ENCODE measurements at places on chromosomes 2 and 18.
A peak's percentile ranks its signal among the peaks of the same experiment; 100 is the strongest.

DNA sequence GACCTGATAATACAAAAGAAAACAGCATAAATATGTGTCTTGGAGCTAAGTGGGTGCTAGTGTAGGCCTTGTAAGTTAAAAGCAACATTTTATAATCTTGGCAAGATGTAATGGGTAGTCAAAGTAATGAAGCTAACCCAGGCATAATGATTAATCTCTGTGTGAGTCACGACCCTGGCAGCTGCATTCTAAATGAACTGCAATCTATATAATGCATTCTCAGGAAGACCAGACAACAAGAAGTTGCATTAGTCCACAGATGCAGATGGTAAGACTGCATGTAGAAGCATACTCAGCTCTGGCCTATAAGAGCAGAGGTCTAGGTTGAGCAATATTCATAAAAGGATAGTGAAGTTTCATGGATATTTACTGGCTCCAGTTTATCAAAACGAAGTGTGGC is 85.6 kb upstream of the ETAA1 start:
- DNase-seq: no peak

- DNase-seq: no peak
These were observed 92.3 kb downstream of the CCDC93 start for GRCh38 chr2:117921520-117921919.

DNA sequence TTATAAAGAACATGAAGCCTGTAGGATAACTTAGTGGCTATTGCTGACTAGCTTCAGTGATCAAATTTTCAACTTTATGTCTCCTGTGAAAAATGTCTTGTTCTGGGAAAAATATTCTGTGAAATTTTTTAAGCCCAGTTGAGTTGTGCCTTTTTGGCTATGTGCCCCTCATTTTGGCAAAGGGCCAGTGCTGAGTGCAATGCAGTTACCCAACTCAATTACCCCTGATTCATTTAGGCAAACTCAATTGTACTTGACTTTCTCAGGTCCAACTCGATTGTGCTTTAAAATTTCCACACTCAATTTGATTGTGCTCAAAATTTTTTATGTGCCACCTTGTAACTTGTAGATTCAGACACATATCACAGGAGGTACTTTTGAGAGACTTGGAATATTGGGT is 548.8 kb upstream of the NRP2 start:
- no peak for DNase-seq

DNA sequence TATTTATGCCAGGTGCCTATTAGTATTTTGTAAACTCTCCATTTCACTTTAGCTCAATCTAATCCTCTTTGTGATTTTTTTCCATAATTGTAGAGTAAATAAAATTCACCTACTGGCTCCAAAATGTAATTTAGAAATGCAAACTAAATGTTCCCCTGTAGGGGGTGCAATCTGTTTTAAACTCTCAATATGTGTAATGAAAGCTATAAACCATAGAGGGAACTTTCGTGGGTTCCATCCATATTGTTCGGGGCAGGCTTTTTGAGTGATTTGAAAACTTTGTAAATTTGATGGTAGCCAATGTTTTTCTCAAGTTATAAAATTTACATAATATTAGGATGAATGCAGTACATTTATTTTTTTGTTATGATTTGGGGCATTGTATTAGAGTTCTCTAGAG is 49.4 kb downstream of the TSPYL6 start:
- DNase-seq: no peak

DNA sequence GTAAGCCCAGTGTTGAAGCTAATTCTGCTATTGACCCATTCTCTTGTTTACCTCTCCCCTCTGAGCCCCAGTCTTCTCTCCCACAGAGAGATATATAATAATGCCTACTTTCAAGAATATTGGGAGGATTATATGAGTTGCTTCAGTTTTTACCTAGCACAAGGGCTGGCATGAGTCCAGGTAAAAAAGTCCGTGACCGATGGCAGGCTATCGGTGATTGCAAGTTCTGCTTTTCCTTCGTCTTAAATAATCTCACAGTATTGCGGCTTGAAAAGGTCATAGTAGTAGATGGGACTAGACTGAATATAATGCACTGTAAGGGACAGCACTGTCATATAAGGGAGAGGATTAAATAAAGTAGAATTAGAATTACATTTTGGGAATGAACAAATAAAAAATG is 77.6 kb downstream of the KIF5C start:
- peak; percentile 36 for DNase-seq

DNA sequence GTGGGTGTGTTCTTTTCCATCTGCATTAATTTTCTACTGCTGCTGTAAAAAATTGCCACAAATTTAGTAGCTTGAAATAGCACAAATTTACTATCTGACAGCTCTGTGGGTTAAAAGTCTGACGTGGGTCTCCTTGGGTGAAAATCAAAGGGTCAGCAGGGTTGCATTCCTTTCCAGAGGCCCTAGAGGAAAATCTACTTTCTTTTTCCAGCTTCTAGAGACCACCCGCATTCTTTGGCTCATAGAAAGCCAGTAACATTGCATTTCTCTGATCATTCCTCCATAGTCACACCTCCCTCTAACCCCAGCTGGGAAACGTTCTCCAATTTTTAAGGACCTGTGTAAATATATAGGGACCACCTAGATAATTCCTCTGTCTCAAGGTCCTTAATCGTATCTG is 128.8 kb downstream of the ATL2 start:
- no peak for DNase-seq

- DNase-seq: peak; percentile 87
These were observed 135.6 kb downstream of the RBMS1 start for GRCh38 chr2:160358046-160358445.

- DNase-seq: no peak
These were observed 28.0 kb downstream of the RNF144A start for GRCh38 chr2:6945087-6945813.

DNA sequence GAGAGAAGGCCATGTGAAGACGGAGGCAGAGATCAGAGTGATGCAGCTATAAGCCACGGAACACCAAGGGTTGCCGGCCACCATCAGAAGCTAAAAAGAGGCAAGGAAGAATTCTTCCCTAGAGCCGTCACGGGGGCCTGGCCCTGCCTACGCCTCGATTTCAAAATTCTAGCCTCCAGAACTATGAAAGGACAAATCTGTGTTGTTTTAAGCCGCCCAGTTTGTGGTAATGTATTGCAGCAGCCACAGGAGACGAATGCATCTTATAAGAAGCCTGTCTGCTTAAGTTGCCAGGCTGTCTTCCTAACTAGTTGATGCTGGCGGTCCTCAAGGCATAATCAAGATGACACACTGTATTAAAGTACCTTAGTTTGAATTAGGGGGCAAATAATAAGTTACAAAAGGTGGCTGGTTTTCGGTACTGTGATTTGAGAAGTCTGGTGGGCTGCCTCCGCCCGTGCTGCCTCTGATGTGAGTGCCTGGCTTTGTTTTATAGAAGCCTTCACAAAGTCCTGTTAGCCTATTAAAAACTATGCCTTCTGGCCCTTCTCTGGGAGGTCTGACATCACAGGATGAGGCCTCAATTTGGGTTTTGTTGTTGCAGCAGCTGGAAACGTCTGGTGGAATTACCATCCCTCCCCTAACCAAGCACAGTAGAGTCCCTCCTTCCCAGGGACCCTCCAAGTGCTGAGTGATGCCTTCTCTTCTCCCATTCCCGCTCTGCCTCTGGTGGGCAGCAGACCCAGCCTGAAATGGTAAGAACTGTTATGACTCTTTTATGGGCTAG is 53.6 kb downstream of the SRD5A2 start:
- DNase-seq: peak; percentile 0

- peak; percentile 67 for DNase-seq
These were observed 1.2 kb downstream of the MYL12A start for GRCh38 chr18:3248658-3249359.

DNA sequence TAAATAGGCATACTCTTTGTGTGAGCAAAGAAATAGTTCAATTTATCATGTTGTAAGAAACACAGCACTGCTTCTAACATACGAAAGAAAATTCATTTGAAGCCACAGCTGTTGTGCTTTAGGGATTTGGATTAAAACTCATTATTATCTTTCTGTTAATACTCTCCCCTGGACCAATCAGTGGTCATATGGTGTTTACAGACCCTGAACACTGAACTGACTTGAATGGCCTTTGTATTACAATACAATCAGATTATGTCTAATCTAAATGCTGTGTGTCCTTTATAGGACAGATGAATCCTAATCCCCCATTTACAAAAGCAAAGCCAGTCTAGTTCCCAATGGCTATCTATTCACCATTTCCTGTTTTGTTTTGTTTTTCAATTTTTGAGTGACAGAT is 36.5 kb downstream of the ZNF385B start:
- no peak for DNase-seq

GRCh38 chr2:31980674-31981356 is 30.0 kb downstream of the MEMO1 start:
- peak; percentile 56 for DNase-seq

DNA sequence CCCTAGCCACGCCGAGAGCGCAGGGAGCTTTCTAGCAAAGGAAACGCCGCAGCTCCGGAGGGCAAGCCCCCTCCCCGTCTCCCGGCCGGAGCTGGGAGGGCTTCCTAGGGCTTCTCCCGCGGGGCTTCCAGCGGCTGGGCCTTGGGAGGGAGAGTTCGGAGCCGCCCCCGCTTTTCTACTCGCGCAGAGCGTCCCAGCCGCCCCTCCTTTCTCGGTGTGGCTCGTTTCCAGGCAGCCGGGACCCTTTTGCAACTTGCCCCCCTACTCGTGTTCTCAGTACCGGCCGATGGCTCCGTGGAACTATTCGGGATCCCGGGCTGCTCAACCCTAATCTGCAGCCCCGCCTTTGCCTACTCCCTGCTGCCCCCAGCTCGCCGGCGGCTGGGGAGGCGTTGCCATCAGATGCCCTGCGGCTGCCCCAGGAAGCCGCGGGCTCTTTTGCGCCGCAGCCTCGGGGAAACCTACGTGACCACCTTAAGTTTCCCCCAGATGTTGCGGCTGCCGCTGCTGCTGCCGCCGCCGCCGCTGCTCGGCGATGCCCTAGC is 1.5 kb upstream of the NR4A2 start:
- peak; percentile 65 for DNase-seq

- DNase-seq: no peak
These were observed 999.8 kb upstream of the GYPC start for GRCh38 chr2:125656190-125656589.

DNA sequence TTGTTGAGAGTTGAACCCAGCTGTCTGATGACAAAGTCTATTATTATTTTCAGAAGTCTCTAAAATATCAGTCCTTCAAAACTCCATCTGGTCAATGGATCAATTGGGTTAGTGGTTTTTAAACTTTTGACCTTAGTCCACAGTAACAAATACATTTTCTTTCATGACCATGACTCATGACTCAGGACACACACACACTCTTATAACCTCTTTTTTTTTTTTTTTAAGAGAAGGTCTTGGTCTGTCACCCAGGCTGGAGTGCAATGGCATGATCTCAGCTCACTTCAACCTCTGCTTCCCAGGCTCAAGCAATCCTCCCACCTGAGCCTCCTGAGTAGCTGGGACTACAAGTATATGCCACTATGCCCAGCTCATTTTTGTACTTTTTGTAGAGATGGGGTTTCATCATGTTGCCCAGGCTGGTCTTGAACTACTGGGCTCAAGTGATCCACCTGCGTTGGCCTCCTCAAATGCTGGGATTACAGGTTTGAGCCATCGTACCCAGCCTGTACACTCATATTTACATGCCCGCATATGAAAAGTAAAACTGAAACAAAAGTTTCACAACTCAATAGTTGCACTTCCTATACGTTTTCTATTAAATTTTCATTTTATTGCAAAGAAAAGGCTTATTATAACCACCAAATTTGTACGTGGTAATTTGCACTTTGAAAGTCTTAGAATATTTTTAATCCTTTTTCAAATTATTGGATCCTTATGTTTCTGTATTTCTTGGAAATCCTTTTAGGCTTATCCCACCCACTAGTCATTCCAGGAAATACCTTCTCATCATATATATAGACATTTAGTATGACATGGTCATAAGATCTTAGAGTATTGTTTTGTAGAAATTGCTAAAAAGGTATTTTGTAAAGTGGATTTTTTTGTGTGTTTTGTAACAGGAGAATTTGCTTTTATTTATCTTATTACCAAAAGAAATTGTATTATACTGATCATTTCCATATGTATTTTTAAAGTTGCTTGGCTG is 199.0 kb downstream of the LPIN1 start:
- DNase-seq: no peak

DNA sequence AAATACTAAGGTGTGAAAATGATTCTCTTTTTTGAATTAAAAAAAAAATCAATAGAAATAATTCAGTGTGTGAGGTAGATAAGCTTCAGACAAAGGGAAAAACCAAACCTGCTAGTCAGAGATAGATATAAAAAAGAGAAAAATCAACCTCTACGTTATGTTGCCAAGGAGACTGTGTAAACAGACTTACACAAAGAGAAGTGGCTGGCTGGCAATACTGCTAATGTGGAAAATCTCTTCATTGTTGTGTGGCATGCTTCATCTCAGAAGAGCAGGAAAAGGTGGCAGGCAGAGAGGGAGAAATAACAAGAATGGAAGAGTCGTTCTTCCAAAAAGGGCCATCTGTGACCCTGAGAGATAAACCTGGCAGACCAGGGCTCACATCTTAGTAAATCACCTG is 200.8 kb downstream of the SLC8A1 start:
- DNase-seq: no peak

DNA sequence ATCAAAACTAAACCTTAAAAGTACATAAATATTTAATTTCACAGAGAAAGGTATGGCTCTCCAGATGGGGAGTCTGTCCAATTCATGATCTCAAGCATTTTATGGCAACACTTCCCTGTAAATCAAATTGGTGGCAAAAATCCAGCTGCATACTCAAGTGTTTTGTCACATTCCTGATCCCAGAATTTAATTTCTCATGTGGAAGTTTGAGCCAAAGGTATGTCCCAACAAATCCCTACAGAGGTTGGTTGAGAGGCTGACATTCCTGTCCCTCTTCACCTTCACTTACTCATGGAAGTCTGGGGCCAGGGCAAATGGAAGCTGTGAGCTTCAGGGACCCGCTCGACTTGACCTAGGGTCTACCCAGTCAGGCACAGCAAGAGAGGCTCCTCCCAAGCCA is 17.7 kb downstream of the KLF7 start:
- DNase-seq: no peak

DNA sequence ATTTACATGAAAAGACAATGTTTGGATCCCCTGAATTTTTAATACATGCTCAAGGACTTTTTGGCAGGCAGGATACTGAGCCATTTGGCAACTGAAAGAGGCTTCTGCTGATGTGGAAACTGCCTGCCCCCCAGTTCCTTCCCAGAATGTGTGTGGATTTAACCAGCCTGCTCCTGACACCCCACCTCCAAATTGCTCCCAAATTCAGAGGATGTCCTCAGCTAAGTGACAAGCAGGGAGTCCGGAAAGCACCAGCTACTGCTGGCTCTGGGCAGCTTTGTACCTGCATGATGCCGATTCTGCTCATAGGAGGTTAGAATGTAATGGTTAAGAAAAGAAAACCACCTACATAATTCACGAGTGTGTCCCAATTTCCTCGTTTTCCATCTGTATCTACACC is 197.5 kb downstream of the CDH20 start:
- no peak for DNase-seq

- no peak for DNase-seq
These were observed 26.6 kb downstream of the ASB18 start for GRCh38 chr2:236237468-236238190.

GRCh38 chr2:53737091-53737490 is 30.5 kb upstream of the CHAC2 start:
- no peak for DNase-seq

DNA sequence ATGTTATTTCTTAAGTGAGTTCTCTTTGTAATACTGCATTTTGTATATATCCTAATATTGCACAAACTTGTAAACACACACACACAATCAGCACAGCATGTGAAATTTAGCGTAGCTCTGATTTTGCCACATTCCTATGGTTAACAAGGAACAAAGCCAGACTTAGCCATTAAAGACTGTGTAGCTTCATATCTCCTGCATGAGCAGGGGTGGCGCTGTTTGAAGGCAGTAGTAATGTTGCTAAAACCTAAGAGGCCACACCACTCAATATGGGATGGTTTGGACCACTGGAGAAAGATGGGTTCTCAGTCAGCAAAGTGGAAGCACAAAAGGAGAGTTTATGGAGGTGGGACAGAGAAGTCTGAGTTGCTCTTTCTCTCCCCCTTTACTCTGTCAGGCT is 61.1 kb upstream of the RND3 start:
- DNase-seq: no peak

All from HL-60 (cell line).